Right renal cortex interstitium (tissue), 3 donors: ENCODE measurements at places on chromosomes 4 and X.

- DNase-seq, result no peak
Observed at GRCh38 chr4:155615081-155615887, 51.4 kb upstream of the GUCY1A1 start.

- DNase-seq, result no peak
Observed at GRCh38 chr4:80173401-80173800, 23.9 kb upstream of the PRDM8 start.

GRCh38 chr4:165454426-165454825, 75.6 kb downstream of the CPE start:
- no peak for DNase-seq

DNA sequence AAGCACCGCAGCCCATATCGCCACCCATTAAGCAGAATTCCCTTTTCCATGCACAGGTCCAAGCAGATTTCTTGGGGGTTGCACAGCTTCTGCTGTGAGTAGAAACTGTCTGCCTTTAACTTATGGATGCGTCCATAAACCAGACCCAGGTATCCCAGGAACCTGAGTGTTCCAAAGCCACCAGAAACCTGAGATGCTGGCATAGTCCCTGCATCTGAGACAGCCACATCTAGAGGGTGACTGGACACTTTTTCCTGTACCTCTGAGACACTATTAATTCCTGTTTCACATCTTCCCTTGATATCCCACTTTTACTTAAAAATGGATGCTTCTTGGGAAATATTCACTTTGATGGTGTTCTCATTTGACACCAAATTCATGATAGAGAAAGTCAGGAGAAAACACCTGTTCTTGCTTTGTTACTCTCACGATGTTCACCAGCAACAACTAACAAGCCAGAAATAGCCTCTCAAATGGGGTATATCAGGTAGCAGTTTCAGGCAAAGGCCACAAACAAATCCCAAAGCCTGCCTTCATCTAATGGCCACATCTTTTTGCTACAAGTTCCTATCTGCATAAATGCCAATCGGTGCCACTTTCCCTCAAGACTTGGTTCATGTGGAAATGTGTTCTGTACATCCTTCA, 45.5 kb upstream of the PRDX4 start:
- no peak for DNase-seq

GRCh38 chr4:6394671-6395081, 77.7 kb downstream of the PPP2R2C start:
- no peak for DNase-seq

GRCh38 chrX:17559728-17560379, 177.4 kb upstream of the SCML1 start:
- no peak for DNase-seq

- no peak for DNase-seq
Observed at GRCh38 chr4:185672151-185672550, 136.8 kb upstream of the PDLIM3 start.

GRCh38 chr4:80809039-80809729, 221.3 kb upstream of the BMP3 start:
- DNase-seq, result no peak

GRCh38 chr4:2408401-2408958, 10.0 kb downstream of the ZFYVE28 start:
- DNase-seq, result no peak

DNA sequence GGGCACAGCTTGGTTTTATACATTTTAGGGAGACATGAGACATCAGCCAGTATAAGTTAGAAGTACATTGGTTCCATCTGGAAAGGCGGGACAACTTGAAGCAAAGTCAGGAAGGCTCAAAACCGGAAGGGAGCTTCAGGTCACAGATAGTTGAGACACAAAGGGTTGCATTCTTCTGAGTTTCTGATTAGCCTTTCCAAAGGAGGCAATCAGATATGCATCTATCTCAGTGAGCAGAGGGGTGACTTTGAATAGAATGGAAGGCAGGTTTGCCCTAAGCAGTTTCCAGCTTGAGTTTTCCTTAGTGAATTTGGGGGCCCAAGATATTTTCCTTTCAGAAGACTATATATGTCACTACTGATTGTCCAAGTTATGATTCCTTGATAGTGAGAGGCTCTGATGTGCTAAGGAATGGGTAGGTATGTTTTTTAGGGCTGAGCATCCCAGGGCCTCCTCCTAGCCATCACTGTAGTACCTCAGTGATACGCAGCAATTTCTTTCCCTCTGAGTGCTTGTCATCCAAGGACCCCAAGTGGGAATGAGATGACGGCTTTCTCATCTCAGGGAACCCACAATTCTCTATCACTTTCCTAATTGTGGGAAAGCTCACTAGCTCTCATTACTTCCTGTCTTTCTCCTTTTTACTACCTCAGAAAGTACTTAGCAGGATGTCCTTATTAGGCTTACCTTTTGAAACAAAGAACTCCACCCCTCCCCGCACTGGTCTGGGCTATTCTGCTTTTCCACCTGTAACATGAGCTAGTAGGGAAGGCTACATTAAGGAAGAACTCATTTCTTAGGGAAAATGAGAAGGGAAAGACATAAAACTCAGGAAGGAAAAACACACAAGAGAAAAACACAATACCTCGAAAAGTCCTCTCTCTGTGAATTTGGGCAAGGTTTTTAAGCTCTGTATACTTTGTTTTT, 632.7 kb downstream of the RAPGEF2 start:
- no peak for DNase-seq

GRCh38 chr4:184416913-184417734, 57.2 kb downstream of the IRF2 start:
- no peak for DNase-seq

DNA sequence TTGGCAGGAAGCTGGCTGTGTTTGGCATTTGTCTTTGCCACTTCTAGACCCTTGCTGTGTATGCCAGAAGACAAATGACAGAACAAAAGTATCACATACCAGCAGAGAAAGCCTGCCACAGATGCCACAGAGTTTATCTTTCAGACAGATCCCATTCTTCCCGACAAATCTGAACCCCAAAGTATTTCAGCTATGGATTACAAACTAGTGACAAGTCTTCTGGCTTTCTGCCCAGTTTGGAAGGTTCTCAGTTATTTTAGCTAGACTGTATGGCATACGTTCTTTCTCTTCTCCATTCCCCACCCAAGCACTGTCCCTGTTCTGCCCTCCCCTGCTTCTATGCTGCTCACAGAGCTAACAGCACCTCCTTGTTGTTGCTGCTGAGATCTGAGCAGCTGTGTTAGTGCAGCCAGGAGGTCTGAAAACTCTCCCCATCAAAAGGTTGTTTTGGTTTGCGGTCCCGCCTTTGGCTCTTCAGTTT, 236.7 kb downstream of the FRAS1 start:
- DNase-seq, result no peak

DNA sequence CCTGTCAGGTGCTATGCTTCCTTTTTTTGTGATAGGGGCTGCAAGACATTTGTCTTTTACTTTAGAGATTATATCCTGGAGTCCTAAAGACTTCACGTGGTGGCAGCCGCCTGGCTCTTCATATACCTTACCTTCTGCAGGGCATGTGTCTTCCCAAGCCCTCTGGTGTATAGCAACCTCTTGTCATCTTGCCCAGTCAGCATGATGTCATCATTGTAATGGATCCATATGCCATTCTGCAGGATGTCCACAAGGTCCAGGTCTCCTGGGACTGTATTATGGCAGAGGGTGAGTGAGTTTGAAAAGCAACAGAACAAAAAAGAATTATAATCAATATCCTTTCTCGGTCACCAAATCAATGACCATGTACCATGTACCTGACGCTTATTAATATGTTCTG, 82.2 kb upstream of the SCOC start:
- DNase-seq, result no peak

GRCh38 chr4:140152751-140153418, 1.1 kb downstream of the MAML3 start:
- no peak for DNase-seq

DNA sequence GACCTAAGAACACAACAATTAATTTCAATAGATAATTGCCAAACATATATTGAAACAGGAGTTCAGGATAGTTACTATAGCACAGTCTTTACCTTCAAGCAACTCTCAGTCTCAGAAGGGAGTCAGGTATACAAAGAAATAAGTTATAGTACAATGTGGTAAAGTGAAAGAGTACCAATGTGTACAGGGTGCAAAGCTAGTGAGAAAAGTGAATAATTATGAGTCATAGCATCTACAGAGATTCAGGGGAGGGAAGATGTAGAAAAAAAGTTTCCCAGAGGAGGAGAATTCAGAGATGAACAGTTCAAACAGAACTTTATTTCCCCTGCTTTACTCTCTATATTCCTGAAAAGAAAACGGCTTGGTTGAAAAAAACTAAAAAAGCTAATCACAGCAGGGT, 22.7 kb upstream of the DKK2 start:
- DNase-seq, result no peak

DNA sequence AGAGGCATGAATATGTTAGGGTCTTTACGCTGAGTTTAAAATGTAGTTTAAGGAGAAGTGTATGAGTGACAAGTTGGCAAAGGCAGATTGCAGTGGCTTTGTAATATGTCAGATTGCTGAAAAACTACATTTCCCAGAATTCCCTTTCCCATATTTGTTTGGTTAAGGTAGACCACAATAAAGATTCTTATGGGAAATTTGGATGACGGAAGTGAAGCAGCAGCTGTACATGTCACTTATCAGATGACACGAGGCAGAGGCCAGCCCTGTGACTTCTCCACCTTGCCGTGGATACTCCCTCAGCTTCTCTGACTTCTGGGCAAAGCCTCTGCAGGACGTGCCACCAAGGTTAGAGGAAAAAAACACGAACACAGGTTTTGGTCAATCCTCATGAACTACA, 229.7 kb upstream of the DKK2 start:
- DNase-seq, result no peak

DNA sequence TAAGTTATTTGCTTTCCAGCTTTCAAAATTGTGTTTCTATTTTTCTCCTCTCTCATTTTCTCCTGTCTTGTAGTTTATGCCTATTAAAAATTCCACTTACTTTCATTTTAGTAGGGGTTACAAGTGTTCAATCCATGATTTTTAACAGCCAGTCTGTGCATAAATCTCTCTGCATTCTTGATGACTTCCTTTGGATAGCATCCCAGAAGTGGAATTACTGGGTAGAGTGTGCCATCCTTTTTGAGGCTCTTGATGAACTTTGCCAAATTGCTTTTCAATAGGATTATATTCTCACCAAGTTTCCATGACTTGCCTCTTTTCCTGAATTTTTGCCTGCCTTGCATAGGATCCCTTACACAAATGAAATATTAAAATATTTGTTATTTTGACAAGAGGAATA, 58.5 kb downstream of the DIPK2B start:
- no peak for DNase-seq

GRCh38 chr4:101211146-101211553, 136.2 kb downstream of the PPP3CA start:
- DNase-seq, result no peak

DNA sequence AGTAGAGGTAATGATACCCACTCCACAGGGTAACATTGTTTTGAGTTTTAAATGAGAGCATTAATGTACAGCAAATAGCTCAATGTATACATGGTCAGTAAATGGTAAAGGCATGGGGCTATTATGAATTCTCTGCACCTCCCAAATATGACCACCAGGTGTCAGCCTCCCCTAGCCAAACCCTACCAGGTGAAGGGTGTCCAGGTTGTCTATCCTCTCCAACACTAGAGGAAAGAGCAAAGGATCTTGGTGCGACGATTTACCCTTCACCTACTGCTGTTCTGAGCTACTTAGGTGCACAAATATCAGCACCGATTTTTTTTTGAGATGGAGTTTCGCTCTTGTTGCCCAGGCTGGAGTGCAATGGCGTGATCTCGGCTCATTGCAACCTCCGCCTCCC, 26.5 kb upstream of the XIAP start:
- no peak for DNase-seq

DNA sequence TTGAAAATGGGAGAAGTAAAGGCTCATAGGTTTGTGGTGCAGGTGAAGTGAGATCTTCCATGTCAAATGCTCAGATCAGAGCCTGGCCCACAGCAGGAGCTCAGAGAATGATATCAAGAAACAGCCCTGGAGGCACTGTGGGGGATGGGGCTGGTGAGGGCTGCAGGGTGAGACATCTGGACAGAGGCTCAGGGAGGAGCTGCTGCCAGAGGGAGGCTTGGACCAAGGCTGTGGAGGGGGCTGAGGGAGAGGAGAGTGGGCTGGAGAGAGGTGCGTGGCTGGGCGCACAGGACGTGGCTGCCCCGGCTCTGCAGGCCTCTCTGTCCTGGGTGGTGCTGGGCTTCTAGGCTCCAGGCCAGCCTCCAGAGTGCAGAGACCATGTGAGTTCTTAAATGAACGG, 5.6 kb downstream of the SORCS2 start:
- DNase-seq, result no peak

- DNase-seq, result no peak
Observed at GRCh38 chr4:185786422-185786821, 25.6 kb downstream of the SORBS2 start.

DNA sequence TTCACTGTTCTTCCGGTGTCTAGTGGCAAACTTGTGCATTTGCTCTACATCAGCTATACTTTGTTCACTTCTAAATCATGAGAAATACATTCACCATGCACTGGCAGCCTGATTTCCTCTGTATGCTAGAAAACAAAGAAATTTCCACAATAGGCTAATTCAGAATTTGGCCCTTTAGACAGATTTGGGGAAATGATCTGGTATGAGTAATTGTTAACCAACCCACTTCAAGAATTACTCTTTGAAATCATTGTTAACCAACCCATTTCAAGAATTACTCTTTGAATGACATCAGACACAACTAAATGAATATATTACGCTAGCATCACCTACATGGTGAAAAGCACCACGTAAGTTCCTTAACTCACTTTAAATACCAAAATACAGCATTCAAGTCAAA, 14.6 kb downstream of the APBB2 start:
- no peak for DNase-seq

DNA sequence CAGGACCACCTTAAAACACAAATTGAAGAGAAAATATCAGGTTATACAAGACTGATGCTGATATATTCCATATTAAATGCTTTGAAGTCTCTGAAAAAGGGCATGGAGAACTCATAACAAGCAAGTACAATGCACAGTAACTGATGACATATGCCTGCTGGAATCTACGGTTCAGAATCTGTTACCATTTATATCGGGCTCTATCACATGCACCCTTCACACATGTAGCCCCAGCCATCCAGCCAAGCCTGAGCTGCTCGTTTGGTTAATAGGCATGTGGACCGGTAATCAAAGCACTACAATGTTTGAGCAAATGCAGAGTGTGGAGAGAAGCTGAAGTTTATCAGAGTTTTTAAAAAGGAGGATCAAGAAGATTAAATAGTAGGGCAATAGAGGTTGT, 11.8 kb downstream of the COMMD8 start:
- DNase-seq, result no peak

GRCh38 chr4:153486281-153487151, 20.4 kb downstream of the TMEM131L start:
- no peak for DNase-seq

GRCh38 chrX:101478366-101478765, 6.9 kb upstream of the ARMCX4 start:
- DNase-seq, result no peak

DNA sequence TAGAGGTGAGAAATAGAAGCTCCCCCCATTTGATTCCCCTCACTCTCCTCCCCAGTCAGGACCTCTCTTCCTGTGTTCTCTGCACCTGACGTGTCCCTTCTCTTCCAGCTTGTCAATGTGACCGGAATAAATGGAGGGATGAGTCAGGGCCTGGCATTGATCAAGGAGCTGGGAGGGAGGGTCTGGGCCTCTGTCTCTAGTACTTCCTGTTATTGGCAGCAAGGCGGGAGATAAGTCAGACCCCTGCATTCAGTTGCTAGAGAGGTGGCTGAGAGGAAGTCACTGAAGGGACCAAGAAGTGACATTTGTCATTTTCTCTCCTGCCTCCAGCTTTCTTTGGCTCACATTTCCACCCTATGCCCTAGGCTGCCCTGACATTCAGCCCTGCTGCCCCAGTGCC, 35.1 kb upstream of the ZNF41 start:
- no peak for DNase-seq

- no peak for DNase-seq
Observed at GRCh38 chrX:140440876-140441275, 64.0 kb downstream of the SOX3 start.

- DNase-seq, result no peak
Observed at GRCh38 chr4:136823020-136823419, 709.3 kb downstream of the PCDH18 start.
